ENCODE measurements at places on chromosomes 6 and 20.
A peak's percentile ranks its signal among the peaks of the same experiment; 100 is the strongest.

DNA sequence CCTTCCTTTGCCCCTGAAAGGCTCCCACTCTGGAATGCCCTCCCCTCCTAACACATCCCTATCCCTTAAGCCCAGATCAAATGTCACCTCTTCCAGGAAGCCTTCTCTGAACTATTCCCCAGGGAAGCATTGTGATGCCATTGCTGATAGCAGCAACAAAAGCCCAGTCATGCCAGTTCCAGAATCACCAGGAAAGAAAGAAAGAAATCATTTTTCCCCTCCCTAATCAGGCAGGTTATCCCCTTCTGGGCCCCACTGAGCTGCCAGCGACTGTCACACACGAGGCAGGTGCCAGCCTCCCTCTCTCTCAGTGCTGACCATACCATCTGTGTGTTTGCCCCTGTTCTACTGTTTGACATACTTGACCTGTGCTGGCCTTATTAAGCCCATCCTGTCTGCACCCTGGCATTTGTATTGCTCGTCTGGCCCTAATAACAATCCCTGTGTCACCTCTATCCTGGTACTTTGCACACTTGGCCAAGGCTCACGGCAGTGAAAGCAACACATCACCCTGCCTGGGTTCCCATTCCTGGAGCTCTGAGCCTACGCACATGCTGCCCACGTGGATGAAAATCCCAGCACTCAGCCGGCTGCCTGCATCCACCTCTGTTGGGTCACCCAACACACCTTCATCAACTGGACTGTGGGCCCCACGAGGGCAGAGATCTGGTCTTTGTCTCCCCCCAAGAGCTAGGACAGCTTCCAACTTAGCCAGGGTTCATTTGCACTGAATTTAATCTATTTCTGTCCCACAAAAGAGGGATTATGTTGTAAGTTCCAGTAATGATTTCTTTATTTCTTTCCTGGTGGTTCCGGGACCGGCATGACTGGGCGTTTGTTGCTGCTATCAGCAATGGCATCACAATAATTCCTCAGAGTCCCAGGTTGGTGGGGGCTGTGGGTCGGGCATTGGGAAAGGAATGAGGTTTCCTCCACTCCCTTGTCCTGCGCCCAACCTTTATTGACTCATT lies 5.3 kb upstream of the BPIFB1 start:
- DNase-seq, result no peak

GRCh38 chr20:31718952-31719643 lies 3.6 kb downstream of the BCL2L1 start:
- DNase-seq, result no peak

- no peak for DNase-seq
Measured at GRCh38 chr20:40497899-40498691, 190.9 kb downstream of the MAFB start.

DNA sequence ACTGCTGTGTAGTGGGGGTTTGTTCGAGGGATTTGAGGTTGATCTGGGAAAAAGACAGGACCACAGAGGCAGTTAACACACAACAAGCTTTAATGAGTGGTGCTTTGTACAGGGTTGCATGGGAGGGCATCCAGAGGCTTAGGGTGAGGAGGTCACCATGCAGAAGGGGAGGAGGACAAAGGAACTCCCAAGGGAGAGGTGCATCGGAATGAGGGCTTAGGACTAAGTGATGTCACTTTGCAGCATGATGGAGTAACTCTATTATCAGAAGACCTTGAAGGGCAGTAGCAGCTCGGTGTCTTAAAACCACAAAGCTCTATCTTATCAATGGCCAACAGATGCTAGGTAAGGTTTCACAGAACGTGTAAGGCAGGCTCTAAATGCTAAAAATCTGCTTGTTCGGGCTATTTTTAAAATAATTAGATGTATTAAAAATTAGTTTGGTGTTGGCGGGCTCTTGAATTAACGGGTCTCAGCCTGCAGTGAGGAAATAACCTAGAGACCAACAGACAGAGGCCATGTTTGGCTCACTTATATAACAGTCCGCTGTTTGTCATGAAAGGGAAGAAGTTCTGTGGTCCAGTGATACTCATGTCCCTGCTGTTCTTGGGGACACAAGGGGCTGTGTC lies 37.9 kb downstream of the MAN1A1 start:
- DNase-seq, result no peak

GRCh38 chr6:154606457-154606856 lies 96.0 kb upstream of the CNKSR3 start:
- peak; percentile 13 for DNase-seq

DNA sequence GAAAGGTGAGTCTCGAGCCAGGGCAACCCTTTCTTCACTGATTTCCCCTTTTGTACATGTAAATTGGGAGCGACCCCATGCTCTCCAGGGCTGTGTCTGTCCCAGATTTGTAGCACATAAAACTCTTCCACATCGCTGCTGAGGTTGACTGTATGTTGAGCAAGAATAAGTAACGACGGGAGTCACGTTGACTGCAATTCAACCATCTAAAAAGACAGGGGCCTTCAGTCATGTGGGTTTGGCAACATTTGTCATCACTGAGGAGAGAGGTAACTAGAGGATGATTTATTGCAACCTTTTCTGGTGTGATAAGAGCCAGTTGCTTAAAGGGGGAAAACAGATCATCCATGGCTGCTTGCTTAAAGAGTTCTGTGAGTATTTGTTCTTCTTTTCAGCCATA lies 159.4 kb upstream of the SULF2 start:
- DNase-seq, result no peak

DNA sequence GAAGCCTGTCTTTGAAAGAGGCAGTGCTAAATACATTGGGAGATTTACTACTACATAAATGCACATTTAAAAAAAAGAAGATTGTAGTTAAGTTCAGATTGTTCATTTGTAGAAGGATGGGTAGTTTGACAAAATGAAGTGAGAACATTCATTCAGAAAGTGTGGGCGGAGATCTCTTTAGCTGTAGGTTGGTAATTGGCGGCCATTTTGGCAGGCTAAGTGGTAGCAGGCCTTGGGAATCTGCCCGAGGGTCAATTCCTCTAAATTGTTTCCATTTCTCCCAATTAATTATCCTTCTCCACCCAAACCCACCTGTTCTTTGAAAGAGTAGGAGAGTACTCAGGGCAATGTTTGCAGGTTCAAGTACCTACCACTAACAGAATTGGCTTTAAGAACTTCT lies 17.9 kb downstream of the SOX4 start:
- DNase-seq, result no peak

DNA sequence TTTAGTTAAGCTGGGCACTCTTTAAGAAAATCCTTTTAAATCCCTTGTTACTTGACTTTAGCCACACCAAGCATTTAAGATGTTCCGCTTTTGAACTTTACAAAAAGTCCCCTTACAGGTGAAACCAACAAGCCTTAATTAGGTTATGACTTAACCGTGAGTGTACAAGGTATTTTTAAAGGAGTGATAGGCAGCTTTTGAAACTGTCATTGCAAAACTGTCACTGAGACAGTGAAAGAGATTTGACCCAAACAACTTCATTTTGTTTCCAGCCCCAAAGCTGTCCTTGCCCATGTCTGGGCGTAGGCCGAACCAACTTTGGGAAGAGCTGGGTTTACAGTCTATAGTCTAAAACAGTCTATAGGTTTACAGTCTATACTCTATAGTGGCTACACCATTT lies 305.4 kb downstream of the FARS2 start:
- DNase-seq, result no peak
